ENCODE measurements at places on chromosomes 16 and 17. TPM values are rescaled to one million over a fixed set of nuclear protein-coding genes. Genes with fewer than 3 reads are reported as not detected.
A peak's percentile ranks its signal among the peaks of the same experiment; 100 is the strongest.

TMEM92 gene
- total RNA-seq = not detected

DNA sequence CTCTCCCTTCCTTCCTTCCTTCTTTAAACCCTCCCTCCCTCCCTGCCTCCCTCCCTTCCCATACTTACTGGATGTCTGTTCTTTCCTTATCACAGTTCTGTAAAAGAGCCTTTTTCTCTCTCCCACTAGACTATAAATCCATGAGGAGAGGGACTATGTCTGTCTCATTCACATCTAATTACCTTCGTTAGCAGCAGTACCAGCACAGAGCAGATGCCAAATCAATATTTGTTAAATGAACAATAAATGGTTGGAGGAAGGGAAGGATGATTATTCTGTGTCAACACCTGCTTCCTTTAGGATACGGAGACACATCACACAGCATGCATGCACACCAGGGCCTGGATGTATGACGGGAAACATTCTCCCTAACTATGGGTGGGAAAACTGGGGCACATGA lies 94.2 kb downstream of the DNAH3 start:
- no peaks in the 10 kb centered on the region for H3K36me3 ChIP-seq
- H3K27me3 ChIP-seq = no peaks in the 10 kb centered on the region
- H3K27ac ChIP-seq = no peak overlapping the region
- no peaks in the 10 kb centered on the region for H3K4me1 ChIP-seq
- DNase-seq = no peak

GRCh38 chr16:51125992-51126391 lies 25.1 kb downstream of the SALL1 start:
- no peak for DNase-seq
- peaks cover 82% of the 10 kb centered on the region for H3K27me3 ChIP-seq
- H3K4me3 ChIP-seq = no peak overlapping the region
- H3K36me3 ChIP-seq = no peaks in the 10 kb centered on the region
- no peak overlapping the region for H3K27ac ChIP-seq

GRCh38 chr16:70678121-70678897 lies 7.5 kb downstream of the MTSS2 start:
- H3K27ac ChIP-seq = peak overlapping the region; percentile 86
- no peak overlapping the region for H3K4me3 ChIP-seq
- H3K36me3 ChIP-seq = peaks cover 61% of the 10 kb centered on the region
- H3K4me1 ChIP-seq = peaks cover 57% of the 10 kb centered on the region
- H3K27me3 ChIP-seq = no peaks in the 10 kb centered on the region
